CD4-positive, alpha-beta T cell treated with Interleukin-4 for 1 hour (primary cell): ENCODE measurements at places on chromosomes 2 and 18.

DNA sequence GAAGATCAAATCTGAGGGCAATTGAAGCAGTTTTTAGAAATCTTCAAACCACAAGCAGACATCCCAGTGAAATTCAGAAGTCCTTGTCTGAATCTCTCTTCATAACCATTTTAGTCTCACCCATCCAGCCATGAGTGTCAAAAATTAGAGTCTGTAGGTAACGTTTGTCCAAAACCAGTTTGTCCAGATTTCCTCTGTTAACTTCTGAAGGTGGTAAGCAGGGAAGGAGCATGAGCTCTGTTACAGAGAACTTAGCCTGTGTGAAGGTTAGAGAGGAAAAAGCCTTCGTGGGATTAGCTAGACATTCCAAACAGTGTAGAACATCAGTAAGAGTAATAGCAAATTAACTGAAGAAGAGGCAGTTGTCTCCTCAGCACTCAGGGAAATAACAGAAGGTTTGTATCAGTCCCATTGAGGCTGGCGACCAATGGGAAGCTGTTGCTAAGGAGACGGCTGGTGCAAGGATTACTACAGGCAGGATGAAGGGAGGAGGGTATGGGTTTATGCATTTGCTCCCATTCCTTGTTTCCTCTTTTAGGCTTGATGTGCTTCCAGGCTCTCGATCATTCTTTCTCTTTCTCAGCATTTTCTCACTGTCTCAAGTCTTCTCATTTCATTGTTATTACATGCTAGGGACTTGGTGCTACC is 8.7 kb upstream of the GPR155 start:
- no peak for DNase-seq

- DNase-seq = no peak
Observed at GRCh38 chr2:161415034-161415986, 787 bp upstream of the TBR1 start.

DNA sequence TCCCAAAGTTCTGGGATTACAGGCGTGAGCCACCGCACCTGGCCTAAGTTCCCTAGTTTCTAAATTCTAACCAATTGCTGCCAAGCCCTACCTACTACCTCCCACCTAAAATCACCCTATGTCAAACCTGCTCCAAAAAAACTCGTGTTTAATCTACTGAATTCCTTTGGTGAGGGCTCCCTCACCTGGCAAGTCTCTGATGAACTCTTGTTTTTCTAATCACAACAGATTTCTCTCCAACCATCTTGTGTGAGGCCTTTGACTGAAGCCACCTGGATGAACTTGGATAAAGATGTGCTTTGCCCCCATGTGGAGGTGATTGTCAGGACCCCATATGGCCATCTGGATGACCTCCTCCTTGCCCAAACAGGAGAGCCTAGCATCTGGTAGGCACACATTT is 17.4 kb upstream of the SLC35G4 start:
- no peak for DNase-seq

- DNase-seq = no peak
Observed at GRCh38 chr18:79944746-79945117, 6.7 kb downstream of the SLC66A2 start.

GRCh38 chr18:79953971-79954651 is 2.7 kb upstream of the SLC66A2 start:
- DNase-seq = no peak

DNA sequence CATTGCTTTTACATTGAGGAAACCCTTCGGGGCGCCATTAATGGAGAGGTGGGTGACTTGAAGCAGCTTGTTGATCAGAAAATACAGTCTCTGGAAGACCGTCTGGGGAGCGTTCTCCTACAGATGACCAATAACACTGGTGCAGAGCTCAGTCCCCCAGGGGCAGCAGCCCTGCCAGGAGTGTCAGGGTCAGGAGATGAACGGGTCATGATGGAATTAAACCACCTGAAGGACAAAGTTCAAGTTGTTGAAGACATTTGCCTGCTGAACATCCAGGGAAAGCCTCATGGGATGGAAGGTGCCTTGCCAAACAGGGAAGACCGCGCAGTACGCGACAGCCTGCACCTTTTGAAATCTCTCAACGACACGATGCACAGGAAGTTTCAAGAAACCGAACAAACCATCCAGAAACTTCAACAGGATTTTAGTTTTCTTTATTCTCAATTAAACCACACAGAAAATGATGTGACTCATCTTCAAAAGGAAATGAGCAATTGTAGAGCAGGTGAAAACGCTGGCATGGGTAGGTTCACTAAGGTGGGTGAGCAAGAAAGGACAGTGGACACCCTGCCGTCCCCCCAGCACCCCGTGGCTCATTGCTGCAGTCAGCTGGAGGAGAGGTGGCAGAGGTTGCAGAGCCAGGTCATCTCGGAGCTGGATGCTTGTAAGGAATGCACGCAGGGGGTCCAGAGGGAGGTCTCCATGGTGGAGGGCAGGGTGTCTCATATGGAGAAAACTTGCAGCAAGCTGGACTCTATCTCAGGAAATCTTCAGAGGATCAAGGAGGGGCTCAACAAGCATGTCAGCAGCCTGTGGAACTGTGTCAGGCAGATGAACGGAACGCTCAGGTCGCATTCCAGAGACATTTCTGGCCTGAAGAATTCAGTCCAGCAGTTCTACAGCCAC is 45.0 kb downstream of the EMILIN2 start:
- no peak for DNase-seq

- DNase-seq = no peak
Observed at GRCh38 chr2:68206793-68207192, 45.5 kb downstream of the PPP3R1 start.

GRCh38 chr18:36296650-36297416 is 680 bp upstream of the FHOD3 start:
- DNase-seq = no peak

DNA sequence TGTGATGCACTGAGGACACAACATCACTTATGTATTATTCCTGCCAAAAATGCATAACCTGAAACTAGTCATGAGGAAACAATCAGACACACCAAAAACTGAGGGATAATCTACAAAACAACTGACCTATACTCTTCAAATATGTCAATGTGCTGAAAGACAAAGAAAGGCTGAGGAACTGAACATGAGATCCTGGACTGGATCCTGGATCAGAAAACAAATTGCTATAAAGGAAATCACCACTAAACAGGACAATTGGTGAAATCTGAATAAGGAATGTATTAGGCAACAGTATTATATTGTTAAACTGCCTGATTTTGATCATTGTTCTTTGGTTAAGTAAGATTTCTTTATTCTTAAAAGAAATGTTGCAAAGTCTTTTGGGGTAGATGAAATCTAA is 28.8 kb downstream of the CUL3 start:
- no peak for DNase-seq

DNA sequence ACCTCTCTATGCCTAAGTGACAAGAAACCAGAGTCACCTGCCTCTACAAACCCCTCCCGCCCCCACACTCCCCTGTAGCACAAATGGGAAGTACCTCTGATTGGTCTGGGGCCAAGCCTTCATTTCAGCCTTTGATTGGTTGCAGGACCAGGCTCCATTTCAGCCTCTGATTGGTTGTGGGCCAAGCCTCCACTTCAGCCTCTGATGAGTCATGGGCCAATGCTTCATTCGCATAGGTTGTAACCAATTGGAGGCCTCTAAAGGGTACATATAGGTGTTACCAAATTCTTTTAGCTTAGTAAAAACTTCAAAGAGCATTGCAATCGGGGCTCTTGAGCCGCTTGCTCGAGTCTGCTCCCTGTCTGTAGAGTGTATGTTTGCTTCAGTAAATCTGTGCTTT is 25.0 kb downstream of the CCDC102B start:
- DNase-seq = no peak

GRCh38 chr2:202909394-202910192 is 1.9 kb downstream of the WDR12 start:
- no peak for DNase-seq
